ENCODE measurements at places on chromosomes 2 and 18.

- no peak for DNase-seq
Measured at GRCh38 chr2:216696751-216697560, 1.6 kb upstream of the IGFBP5 start.

- no peak for DNase-seq
Measured at GRCh38 chr2:182406221-182406620, 20.6 kb downstream of the PDE1A start.

- no peak for DNase-seq
Measured at GRCh38 chr2:212227755-212228154, 310.8 kb downstream of the ERBB4 start.

DNA sequence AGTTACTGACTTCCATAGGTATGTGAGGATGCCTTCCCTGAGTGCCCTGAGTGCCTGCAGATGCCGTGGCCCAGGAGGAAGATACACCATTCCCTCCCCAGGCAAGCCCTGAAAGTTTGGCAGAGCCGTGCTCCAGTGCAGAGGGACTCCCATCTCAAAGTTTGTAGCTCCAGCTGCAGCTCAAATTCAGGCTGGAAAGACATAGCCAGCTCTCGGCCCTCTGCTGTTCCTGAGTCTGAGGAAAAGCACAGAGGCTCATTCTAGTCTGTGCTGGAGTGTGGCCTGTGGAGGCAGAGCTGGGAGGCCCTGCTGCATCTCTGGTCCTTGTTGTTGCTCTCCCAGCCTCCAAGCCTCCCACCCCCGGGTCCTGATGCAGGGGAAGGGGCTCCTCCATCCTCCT is 15.9 kb upstream of the TPO start:
- DNase-seq, result no peak

DNA sequence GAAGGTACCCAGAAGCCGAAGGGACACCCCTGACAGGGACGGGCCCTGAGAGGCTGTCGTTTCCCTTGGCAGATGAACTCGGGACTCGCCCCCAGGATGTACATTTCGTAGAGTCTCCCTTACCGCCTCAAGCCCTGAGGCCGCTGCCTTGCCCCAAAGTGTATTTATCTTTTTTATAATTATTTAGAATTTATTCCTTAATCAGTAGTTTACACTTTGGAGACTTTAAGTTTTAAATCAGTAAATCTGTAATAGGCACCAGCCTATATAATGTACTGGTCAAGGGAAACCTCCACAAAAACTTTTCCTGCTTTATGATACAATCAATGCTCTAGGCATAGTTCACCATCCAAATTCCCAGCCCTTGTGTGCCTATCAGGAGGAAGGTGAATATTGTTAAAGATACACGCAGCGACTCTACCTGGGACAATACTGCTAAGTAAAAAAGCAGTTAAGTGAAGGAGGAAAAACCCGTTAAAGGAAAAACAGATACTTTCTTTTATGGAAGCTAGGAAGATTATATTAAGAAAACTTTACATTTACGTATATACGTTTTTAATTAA is 848 bp downstream of the VRK2 start:
- no peak for DNase-seq

Data from nephron progenitor cell (in vitro differentiated cells).